CD4-positive, CD25-positive, alpha-beta regulatory T cell (primary cell): ENCODE measurements at places on chromosomes 1 and 21. TPM values are rescaled to one million over a fixed set of nuclear protein-coding genes. Genes with fewer than 3 reads are reported as not detected.

DNA sequence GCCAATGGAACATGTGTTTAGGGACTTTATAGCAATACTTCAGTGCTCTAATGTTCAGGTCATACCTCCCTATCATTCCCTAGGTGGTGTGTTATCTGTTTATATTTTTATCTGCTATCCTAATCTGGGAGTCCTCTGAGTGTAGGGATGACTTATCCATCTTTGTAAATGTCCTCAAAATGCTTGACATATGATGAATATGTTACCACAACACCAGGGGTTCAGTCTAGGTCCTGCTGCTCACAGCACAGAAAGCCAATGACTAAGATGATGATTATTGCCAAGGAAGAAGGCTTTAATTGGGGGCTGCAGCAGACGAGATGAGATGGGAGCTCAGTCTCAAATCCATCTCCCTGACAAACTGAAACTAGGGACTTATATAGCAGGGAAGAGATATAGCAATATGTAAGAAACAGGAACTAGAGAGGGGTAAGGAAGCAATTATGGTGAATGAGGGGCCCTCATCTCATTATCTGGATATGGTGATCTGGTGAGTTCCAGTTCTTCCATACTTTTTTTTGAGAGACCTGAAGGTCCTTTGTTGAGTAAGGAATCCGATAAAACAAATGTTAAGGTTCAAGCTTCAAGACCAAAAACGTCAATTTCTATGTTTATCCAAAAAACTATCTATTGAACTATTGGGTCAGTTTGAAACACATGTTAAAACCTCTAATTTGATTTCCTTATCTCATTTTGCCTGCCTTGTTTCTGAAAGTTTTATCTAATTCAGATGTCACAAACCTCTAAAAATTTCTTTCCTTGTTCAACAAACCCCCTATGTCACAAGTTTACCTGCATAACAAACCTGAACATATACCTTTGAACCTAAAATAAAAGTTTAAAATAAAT lies 256.7 kb upstream of the CACYBP start:
- no peaks in the 10 kb centered on the region for H3K36me3 ChIP-seq
- no peak overlapping the region for H3K27ac ChIP-seq
- no peak overlapping the region for H3K4me3 ChIP-seq
- H3K27me3 ChIP-seq, result no peaks in the 10 kb centered on the region
- no peak for DNase-seq
- H3K4me1 ChIP-seq, result no peaks in the 10 kb centered on the region

The LAMC1 gene
- 1.1 TPM for total RNA-seq

The YRDC gene
- total RNA-seq, result 28.2 TPM

- H3K27ac ChIP-seq, result no peak overlapping the region
- H3K27me3 ChIP-seq, result no peaks in the 10 kb centered on the region
- no peaks in the 10 kb centered on the region for H3K4me1 ChIP-seq
- no peak for DNase-seq
These were observed 775.0 kb downstream of the USP25 start for GRCh38 chr21:16504766-16505165.

DNA sequence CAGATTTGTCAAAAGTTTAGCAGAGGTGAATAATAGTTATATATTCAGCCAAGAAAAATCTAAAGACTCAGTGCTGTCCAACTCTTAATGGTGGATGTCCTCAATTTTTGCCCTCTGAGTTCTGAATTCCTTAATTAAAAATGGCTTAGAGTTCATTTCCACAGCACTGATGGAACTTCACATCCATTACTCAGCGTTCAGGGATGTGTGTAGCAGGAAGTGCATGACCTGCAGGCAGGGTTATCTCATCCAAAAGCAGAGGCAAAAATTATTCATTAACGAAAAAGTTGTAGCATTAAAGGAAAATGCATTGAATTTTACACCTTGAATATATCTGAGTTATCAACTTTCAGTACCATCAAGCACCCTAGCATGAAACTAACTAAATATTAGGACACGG lies 96.7 kb downstream of the ZP4 start:
- no peaks in the 10 kb centered on the region for H3K27me3 ChIP-seq

The ICOSLG gene
- 22.6 TPM for total RNA-seq

GRCh38 chr1:229300099-229300757 lies 29.3 kb downstream of the RAB4A start:
- no peaks in the 10 kb centered on the region for H3K4me1 ChIP-seq
- H3K4me3 ChIP-seq, result no peak overlapping the region
- no peak for DNase-seq
- peaks cover 64% of the 10 kb centered on the region for H3K36me3 ChIP-seq
- no peak overlapping the region for H3K27ac ChIP-seq
- H3K27me3 ChIP-seq, result no peaks in the 10 kb centered on the region

The PLPPR4 gene
- not detected for total RNA-seq

The MSH4 gene
- 0.22 TPM for total RNA-seq

GRCh38 chr1:14236097-14236496 lies 362.4 kb upstream of the KAZN start:
- H3K27me3 ChIP-seq, result no peaks in the 10 kb centered on the region
- no peak overlapping the region for H3K4me3 ChIP-seq
- DNase-seq, result no peak
- no peaks in the 10 kb centered on the region for H3K4me1 ChIP-seq

The IL20 gene
- not detected for total RNA-seq

- no peaks in the 10 kb centered on the region for H3K36me3 ChIP-seq
- DNase-seq, result no peak
- H3K27me3 ChIP-seq, result no peaks in the 10 kb centered on the region
- no peak overlapping the region for H3K27ac ChIP-seq
These were observed 811.8 kb upstream of the ADGRL2 start for GRCh38 chr1:80988926-80989325.

- no peak for DNase-seq
- H3K27ac ChIP-seq, result no peak overlapping the region
- H3K4me3 ChIP-seq, result no peak overlapping the region
- H3K4me1 ChIP-seq, result no peaks in the 10 kb centered on the region
These were observed 3.1 kb downstream of the KLHDC8A start for GRCh38 chr1:205353612-205354011.

- DNase-seq, result no peak
- no peak overlapping the region for H3K4me3 ChIP-seq
- no peaks in the 10 kb centered on the region for H3K27me3 ChIP-seq
- peaks cover 77% of the 10 kb centered on the region for H3K36me3 ChIP-seq
- H3K27ac ChIP-seq, result no peak overlapping the region
These were observed 26.4 kb downstream of the TMEM53 start for GRCh38 chr1:44647896-44648295.

The KLF17 gene
- total RNA-seq, result not detected

DNA sequence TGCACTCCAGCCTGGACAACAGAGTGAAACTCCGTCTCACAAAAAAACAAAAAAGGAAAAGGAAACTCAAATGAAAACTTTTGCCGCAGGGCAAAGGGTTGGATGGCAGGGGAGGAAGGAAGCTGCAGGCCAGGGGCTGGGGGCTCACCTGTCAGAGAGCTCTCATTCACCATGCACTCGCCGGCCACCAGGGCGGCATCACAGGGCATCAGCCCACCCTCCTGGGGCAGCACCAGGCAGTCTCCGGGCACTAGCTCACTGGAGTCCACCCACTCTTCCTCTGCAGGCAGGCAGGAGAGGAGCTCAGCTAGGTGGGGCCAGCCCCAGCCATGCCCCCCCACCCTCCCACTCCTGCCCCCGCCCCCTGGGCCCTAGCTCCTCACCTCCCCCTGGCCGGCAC lies 11.9 kb downstream of the ATP13A2 start:
- no peaks in the 10 kb centered on the region for H3K4me1 ChIP-seq
- H3K4me3 ChIP-seq, result no peak overlapping the region
- H3K27me3 ChIP-seq, result no peaks in the 10 kb centered on the region
- peaks cover 36% of the 10 kb centered on the region for H3K36me3 ChIP-seq
- no peak overlapping the region for H3K27ac ChIP-seq
